Myocyte (in vitro differentiated cells): ENCODE measurements at places on chromosomes 7 and 10. TPM values are rescaled to one million over a fixed set of nuclear protein-coding genes. Genes with fewer than 3 reads are reported as not detected.

- DNase-seq, result no peak
Observed at GRCh38 chr7:129729511-129729910, 118.0 kb downstream of the NRF1 start.

DNA sequence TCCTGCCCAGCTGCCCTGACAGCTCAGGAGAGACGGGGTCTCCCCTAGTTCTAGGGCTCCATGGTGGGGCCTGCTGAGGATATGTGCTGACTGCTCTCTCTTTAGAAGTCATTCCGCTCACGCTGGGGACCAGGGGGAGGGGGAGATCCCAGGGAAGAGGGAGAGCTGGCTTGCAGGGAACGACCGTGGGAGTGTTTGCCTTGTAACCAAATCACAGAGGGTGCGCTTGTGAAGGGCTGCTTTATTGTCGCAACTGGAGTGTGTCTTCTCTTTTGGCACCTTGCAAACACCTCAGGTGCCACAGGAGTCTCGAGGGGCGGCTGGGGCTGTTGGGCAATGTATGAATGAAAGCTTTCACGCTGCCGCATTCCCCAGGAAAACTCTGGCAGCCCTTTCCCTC lies 531.3 kb upstream of the MKI67 start:
- DNase-seq, result no peak

- peak; percentile 15 for DNase-seq
Observed at GRCh38 chr10:129501652-129502436, 34.8 kb downstream of the MGMT start.

DNA sequence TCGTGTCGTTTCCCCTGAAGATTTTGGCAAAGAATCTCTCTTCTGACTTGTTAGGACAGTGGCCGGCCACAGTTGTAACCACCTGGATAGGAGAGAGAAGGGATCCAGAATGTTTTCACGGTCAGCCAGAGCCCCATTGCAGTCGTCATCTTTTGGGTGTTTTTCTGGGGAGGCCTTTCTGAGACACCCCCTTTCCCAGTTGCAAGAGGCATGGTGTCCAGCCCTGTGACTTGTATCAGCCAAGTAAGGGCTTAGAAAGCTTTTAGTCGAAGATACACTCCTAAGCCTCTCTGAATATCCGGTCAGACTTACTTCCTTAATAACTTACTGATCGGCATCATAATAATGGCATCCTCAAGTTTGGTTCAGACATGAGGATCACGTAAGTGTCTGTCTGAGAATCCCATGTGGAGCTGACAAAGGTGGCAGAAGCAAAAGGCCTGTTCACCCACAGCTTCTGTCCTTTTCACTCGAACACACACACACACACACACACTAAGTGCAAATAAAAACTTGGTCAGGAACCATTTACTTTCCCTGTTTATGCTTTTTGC lies 435.7 kb upstream of the GALNT17 start:
- peak; percentile 21 for DNase-seq

GRCh38 chr7:80611779-80612178 lies 26.7 kb upstream of the CD36 start:
- DNase-seq, result peak; percentile 59

GRCh38 chr7:157373493-157373892 lies 36.7 kb downstream of the DNAJB6 start:
- no peak for DNase-seq

- DNase-seq, result no peak
Observed at GRCh38 chr10:131871673-131872005, 29.2 kb upstream of the PPP2R2D start.

GRCh38 chr10:31580646-31581045 lies 261.6 kb downstream of the ZEB1 start:
- no peak for DNase-seq

GRCh38 chr10:123821136-123821535 lies 70.5 kb downstream of the CPXM2 start:
- no peak for DNase-seq

GRCh38 chr7:142002179-142002578 lies 6.5 kb downstream of the MGAM start:
- no peak for DNase-seq

DNA sequence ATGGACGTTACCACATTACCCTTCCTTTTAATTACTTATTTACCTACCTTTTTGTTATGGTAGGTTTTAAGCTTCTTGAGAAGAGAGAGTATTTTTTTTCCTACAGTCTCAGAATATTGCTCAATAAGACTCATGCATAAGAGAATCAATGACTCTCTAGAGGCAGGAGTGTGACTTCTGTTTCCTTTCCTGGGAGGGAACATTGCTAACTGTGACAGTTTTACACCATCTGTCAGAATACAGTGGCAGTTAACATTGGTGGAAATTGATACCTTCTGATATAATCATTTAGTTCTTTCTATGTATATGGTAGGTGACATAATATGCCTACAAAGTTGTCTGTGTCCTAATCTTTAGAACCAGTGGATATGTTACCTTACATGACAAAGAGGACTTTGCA lies 348.7 kb upstream of the POT1 start:
- DNase-seq, result no peak

DNA sequence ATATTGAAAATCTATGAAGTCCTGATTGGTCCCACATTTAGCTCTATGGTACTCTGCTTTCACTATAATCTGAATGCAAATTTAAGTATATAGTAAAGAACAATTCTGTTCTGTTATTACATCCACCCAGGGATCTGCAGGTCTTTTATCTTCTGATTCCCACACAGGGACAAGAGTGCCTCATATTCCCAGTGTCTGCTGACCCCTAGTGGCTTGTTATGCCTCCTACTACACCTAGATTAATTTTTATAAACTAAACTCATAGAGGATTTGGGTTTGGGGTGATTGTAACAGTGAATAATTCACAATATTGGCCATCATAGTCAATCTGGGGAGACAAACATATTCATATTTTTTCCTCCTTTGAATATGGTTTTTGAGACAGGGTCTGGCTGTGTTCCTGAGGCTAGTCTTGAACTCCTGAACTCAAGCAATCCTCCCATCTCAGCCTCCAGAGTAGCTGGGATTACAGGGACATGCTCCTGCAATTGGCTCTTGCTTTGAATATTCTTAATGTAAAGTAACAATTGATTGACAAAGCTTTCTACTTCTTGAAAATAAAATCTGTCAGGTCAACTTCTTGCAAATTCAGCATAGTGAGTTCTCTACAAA lies 282.1 kb downstream of the KCND2 start:
- DNase-seq, result peak; percentile 73

DNA sequence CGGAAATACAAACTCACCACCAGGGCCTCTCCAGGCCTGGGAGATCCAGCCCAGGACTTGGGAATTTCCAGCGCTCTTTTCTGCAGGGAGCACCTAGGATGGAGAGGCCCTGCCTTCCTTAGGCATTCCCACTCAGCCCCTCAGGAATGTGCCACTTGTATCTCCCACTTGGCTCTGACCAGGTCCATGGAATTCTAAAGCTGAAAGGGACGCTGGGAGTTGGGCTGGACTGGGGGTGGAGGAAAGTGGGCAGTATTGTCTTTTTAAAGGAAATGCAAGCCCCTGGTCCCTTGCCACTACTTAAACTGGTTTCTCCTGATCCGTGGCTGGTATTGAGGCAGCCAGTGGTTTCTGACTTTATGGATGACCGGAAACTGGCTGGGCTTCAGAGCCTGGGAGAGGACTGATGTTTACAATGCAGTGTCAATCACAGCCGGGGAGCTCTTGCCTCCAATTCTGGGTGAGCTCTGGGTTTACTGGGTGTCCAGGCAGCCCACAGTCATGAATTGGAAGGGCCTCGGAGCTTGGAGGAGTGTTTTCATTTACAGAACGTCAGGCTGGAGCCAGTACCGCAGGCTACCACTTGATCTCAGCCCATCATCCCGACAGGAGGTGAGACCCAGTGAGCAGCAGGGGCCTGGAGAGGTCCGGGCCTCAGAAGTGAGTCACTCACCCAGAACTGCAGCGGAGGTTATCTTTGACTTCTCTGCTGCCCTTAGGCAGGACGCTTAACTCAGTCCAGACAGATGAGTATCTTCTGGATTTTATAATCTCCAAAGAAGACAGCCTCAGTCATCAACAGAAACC lies 27.3 kb downstream of the AGAP3 start:
- DNase-seq, result peak; percentile 87

GRCh38 chr7:120838281-120838682 lies 19.7 kb downstream of the TSPAN12 start:
- no peak for DNase-seq

DNA sequence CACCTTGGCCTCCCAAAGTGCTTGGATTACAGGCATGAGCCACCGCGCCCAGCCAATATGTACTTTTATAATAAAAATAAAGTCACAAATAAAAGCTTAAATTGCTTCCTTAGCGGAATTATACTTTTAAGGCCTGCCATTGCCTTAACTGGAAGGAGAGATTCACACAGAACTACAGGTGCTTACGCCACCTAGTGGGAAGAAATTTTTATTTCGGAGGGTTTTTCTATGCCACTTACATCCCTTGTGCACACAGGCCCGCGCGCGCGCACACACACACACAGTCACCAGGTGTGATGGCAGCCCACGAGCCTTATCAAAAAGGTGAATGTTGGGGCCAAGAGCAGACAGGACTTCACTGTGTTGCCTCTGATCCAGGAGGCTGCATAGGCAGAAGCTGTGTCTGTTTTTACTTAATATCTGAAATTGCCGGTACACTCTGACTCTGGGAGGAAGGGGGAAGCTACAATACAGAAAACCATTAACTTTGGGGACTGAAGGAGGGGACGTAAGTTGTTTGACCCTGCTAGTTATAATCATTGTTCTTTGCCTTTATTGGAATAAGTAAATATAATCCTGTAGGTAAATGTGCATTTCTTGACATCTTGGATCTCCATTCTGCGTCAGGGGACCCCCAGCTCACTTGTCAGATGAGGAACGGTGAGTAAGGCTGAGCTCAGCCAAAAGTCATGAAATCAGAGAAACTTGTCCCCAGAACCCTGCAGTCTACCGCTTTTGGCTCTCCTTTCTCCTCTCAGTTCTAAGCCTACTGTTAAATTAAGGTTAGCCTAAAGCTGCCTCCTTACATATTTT lies 87.1 kb downstream of the SLC16A9 start:
- DNase-seq, result peak; percentile 68

- DNase-seq, result no peak
Observed at GRCh38 chr10:88962336-88962735, 9.8 kb upstream of the ACTA2 start.

DNA sequence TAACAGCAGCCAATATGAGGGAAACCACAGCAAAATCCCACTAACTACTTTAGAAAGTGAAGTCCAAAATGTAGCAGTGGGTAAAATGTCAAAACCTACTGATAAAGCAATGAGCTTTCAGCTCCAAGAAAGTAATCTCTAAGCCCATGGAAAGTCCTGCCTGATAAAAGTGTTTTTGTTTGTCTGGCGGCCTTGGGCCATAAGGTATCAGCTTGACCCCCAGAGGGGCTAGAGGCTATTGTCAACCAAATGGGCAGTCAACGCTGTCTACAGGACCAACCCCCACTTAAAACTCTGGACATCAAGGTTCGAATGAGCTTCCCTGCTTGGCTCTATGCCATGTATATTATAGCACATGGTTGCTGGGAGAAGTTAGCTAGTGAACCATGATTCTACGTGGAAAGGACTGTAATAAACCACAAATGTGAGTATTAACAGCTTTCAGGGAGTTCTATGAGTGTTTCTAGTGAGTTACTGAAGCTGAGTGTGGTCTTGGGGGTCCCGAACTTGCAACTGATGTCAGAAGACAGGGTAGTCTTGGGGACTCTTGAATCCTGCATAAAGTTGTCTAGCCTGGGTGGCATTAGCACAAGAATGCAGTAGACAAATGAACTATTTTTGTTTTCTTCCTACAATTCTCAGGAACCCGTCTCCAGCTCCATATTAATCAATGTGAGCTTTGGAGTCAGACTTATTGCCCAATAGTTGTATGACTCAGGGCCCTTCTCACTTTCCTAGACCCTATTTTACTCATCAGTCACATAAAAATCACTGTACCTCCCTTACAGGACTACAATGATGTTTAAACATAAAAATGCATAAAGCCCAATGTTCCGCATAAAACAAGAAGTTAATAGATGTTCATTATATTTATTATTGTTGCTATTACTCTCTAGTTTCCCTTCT lies 164.9 kb downstream of the DGKI start:
- peak; percentile 61 for DNase-seq

GRCh38 chr7:125059861-125060456 lies 130.3 kb upstream of the POT1 start:
- DNase-seq, result peak; percentile 16

DNA sequence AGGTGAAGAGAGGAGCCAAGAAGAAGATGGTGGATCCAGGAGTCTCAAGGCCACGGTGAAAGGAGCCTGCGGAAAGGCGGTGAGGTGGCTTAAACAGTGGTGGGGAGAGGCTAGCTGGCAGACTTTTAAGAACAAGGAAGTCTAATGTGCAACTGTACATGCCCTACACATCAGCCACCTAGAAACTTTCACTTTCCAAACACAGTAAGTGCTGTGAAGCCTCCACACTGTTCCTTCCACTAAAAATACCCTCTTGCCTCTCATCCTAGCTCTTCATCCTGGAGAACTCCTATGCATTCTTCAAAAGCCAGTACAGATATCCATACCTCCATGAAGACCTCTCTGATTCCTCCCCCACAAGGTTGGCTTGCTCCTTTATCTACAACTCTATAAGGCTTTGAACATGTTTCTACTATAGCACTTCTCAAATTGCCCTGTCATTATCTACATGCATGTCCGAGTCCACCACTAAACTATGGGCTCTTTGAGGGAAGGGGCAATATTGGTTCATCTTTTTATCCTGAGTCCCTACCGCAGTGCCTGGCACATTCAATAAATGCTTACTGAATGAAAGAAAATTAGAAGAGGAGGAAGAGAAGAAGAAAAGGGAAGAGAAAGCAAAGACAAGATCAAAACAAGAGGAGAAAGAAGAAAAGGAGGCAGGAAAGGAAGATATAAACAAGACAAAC lies 54.2 kb downstream of the DNAJC12 start:
- no peak for DNase-seq

Gene ARHGAP22
- 42.8 and 46.6 TPM in 2 replicates for total RNA-seq

Gene TMEM26
- total RNA-seq, result 2.3 and 2.6 TPM in 2 replicates

Gene MALRD1
- total RNA-seq, result not detected in 2 replicates

Gene ELAPOR2
- 6.4 and 7.1 TPM in 2 replicates for total RNA-seq

Gene TMEM229A
- not detected in 2 replicates for total RNA-seq

Gene ERVW-1
- total RNA-seq, result not detected in 2 replicates

Gene NUTM2E
- 0.21 TPM in 1 of 2 replicates, not detected in the other for total RNA-seq

Gene DMBT1
- 93.9 and 289 TPM in 2 replicates for total RNA-seq

Gene TMEM213
- total RNA-seq, result not detected in 2 replicates

Gene SPDYE2B
- total RNA-seq, result not detected in 2 replicates

Gene ENTPD1
- 0.21 and 1.0 TPM in 2 replicates for total RNA-seq
